ENCODE measurements at places on chromosomes 5 and 9. TPM values are rescaled to one million over a fixed set of nuclear protein-coding genes. Genes with fewer than 3 reads are reported as not detected.

Gene ADAMTSL2
- not detected for total RNA-seq

Gene RORB
- total RNA-seq: not detected

Gene HRCT1
- total RNA-seq: 2.0 TPM

Gene SOWAHA
- total RNA-seq: not detected

Gene SLC34A1
- not detected for total RNA-seq

Gene PROP1
- not detected for total RNA-seq

Gene BRD3OS
- total RNA-seq: 12.3 TPM

Gene NR4A3
- total RNA-seq: 0.20 TPM

Gene PCSK1
- total RNA-seq: 2.8 TPM

Gene TMEM252
- not detected for total RNA-seq

Gene PCDHGA3
- 0.49 TPM for total RNA-seq

Gene CDH10
- total RNA-seq: under 0.01 TPM

Gene PCDHA5
- not detected for total RNA-seq

Gene NAIF1
- 9.0 TPM for total RNA-seq

Gene ADAMTS6
- total RNA-seq: 20.6 TPM

Gene DAP
- total RNA-seq: 32.6 TPM

Gene PCDHGA6
- total RNA-seq: 0.73 TPM

Gene ZBTB5
- total RNA-seq: 7.3 TPM

Gene CAVIN4
- total RNA-seq: 0.94 TPM

Gene HK3
- not detected for total RNA-seq

Gene GABRA1
- total RNA-seq: not detected

Gene IGFBPL1
- total RNA-seq: not detected

Gene NADK2
- 12.5 TPM for total RNA-seq

Gene PCDHGC3
- 18.0 TPM for total RNA-seq

Gene HAND1
- not detected for total RNA-seq

Gene PCDHGA9
- 1.2 TPM for total RNA-seq

Gene MGAT1
- 158 TPM for total RNA-seq

Gene COL23A1
- not detected for total RNA-seq

Gene ARL14EPL
- 0.07 TPM for total RNA-seq

Gene RANBP17
- 2.9 TPM for total RNA-seq

Gene WNT8A
- total RNA-seq: not detected

Gene AQP7
- total RNA-seq: 0.07 TPM

Gene VLDLR
- 1.4 TPM for total RNA-seq
